ENCODE measurements at places on chromosomes 16 and 17.

DNA sequence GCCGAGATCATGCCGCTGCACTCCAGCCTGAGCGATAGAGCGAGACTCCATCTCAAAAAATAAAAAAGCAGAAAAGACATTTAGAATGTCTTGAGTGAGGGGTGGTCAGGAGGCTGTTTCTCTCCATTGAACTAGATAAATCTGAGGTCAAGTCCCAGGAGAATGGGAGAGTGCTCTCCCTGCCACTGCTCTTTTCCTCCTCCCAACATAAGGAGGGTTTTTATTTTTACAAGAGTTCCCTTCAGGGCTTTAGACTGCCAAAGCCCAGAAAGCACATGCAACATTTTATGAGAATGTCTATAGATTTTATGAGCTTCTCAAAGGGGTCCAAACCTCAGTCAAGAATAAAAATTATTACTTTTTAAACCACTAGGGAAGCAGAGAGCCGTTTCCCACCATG is 1.6 kb downstream of the RND2 start:
- no peak for DNase-seq

DNA sequence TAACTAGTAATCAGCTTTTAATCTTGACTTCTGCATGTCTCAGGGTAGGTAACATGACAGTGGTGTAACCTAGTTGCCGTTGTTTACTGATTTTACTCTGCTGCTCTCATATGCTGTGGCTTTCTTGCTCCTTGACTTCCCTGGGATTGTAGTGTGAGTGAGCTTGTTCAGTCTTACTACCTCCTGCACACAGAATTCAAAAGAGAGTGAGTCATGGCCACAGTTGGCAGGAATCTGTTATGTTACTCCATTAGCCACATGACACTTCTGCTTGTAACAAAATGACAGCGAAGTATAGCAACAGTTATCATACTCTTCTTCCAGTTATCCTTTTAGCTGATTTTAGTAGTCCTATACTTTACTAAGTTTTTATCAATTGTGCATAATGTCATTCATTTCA is 18.8 kb downstream of the TNRC6A start:
- DNase-seq: no peak

DNA sequence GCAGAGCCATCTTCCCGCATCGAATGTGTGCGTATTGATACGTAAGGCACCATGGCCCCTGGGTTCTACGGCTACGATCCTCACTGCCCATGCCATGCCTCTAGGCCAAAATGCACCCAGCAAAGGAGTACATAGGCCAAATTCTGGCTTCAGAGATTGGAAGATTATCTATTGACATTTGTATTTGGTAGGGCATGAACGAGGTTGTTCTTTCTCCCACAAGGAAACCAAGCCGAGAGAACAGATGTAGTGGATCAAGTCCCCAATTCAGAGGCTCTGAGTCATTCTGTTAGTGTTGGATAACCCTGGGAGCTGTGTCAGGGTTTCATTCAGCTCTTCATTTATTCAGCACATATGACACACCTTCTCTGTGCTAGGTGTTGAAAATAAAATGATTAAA is 36.5 kb downstream of the HOXB1 start:
- no peak for DNase-seq

- DNase-seq: no peak
These were observed 31.4 kb upstream of the EIF1 start for GRCh38 chr17:41657176-41657754.

- DNase-seq: no peak
These were observed 6.4 kb downstream of the MRPL28 start for GRCh38 chr16:363766-364490.

GRCh38 chr16:66740010-66740409 is 11.4 kb downstream of the DYNC1LI2 start:
- DNase-seq: peak; percentile 57

DNA sequence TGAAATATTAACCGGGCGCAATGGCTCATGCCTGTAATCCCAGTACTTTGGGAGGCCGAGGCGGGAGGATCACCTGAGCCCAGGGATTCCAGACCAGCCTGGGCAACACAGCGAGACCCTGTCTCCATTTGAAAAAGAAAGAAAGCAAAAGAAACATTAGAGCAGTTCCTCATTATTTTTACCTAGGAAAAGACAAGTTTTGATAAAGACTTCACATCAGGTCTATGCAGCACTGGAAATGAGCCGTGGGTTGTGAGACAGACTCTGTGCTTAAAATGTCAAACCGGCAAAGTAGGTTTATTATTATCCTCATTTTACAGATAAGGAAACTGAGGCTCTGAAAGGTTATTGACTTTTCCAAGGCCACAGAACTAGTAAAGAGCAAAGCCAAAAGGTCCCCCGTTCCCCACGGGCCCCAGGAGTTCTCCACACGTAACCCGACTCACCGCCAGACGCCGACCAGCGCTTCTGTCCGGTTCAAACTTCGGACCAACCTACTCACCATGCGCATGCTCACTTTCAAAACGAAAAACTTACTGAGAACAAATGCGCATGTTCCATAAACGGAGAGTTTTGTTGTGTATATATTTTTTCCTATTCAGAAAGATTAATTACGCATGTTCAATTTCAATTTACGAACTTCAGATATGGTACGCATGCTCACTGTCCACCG is 356 bp downstream of the TUBD1 start:
- DNase-seq: no peak

GRCh38 chr16:88007321-88007731 is 56.1 kb downstream of the BANP start:
- no peak for DNase-seq

DNA sequence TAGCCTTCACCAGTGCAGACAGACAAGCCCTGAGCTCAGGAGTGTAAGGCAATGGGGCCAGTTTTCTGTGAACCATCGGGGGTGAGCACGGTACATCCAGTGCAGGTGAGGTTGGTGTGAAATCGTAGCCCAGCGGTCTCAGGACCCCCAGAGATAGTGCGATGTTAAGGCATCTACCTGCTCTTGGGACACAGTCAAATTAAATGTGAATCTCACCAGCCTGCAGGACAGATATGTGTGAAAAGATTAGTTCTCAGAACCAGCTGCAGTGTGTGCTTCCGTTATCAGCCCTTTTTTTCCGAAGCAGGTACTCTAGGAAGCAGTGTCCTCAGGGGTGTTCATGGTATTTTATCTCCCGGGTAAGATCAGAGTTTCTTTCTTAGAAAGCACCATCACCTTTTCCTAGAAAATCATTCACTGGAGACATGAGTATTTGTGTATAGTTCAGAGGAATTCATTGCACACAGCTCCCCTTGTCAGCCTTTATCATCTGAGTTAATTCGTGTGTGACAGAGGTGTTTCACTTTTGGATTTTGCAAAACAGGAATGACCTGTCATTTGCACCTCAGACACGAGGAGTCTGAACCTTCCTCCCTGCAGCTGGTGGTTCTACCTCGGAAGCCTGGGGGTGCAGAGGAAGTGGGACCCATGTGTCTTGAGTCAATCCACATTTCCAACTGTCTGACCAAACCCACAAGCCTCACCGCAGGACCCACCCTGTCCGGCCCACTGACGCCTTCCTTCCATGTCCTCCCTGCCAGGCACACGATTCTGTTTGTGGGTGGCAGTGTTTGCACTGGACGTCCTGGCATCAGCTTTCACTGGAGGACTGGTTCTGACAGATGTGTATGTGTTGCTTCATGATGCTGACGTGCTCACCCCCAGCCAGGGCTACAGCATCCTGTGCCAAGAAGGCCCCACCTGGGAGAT is 107.8 kb downstream of the CLEC16A start:
- DNase-seq: no peak

DNA sequence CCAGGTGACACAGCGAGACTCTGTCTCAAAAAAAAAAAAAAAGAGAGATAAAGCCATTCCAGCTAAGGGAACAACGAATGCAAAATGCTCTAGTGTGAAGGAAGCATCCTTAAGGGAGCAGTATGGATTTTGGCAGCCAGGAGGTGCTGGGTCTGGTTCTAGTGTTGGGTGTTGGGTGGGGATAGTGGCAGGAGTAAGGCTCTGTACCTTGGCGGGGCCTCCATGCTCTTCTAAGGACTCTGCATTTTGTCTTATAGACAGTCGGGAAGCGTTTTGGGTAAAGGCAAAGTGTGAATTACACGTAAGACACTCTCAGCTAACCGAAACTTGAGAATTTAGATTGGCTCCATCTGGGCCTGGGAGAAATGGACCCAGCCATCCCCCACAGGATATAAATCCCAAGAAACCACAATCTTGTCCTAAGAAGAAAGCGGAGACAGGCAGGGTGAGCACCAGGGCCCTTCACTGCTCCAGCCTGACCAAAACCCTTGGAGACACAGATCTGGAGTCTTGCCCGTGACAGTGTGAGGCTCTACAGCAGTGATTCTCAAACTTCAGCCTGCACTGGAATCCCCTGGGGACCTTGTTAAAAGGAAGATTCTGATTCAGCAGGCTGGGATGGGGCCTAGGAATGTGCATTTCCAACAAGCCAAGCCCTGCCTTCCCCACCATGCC is 33.1 kb upstream of the PHB1 start:
- DNase-seq: no peak

DNA sequence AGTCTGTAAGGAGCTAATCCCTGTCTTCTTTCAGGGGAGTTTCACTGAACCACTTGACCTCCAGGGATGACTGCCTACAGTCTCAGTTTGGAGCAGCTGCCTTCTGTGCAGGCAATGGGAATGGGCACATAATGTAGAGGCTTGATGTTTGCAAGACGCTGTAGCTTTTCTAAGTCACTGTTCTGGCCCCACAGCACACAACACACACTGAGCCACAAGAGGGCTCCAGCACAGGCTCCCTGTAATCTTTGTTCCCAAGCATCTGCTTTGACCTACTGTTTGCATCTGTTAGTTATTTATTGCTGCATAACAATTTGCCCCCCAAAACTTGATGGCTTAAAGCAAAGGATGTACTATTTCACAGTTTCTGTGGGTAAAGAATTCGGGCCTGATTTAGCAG is 419.0 kb upstream of the ASIC2 start:
- DNase-seq: no peak

DNA sequence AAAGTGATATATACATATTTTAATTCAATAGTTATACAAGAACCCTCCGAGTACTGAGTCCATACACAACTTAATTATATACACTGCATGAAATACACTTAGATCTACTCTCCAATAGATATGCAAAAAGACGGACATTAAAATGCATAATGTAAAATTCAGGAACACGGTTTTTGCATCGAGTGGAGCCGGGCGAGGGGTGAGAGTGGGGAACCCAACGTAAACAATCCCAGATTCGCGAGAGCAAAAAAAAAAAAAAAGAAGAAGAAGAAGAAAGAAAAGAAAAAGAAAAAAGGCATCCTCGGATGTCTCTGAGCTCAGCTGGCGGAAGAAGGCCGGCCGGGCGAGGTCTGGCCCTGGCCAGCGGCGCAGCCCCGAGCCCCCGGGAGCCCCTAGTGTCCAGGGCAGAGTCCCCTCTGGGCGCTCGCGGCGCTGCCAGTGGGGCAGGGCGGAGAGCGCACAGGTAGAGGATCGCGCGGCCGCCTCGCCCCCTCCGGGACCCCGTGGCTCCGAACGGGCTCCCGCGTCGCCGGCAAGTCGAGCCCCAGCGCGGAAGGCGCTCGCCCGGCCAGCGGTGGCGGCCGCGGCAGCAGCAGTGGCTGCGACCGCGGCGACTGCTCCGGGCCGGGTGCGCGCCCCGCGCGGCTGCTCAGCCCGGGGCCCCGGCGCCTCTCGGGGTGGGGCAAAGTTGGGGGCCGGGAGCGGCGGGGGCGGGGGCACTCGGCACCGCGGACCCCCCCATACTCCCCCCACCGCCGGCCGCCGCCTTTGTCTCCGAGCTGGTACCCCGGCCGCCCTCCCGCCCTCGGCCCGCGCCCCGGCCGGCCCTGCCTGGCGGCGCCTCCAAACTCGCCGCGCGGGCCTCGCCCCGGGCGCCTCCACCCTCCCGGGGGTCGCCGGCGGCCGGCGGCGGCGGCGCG is 9.6 kb upstream of the ZFHX3 start:
- DNase-seq: peak; percentile 49

DNA sequence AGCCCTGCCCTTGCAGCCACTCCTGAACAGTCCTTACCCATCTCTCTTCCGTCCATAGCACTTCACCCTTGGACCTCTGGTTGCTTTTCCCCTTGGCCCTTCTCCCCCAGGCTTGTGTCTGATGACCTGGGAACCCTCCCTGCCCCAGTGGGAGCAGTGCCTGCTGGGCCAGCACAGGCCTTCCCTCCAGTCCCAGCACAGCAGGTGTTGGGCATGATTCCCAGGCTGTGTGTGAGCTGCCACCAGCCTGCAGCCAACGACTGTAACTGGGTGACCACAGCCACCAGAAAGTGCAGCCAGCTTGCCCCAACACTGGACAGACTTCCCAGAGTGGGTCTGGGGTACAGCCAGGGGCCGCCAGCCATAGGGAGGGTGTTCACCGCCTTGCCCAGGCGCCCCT is 30.0 kb downstream of the CRAMP1 start:
- no peak for DNase-seq

DNA sequence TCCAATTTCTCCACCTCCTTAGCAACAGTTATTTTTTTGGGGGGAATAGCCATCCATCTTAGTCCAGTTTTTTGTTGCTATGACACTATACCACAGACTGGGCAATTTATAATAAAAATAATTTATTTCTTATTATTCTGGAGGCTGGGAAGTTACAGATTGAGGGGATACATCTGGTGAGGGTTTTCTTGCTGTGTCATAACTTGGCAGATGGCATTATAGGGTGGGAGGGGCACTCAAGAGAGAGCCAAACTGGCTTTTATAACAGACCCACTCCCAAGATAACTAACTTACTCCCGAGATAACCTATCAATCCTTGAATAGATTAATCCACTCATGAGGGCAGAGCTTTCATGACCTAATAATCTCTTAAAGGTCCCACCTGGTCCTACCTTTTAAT is 84.2 kb downstream of the ABCA8 start:
- DNase-seq: no peak

- no peak for DNase-seq
These were observed 519.1 kb downstream of the MAF start for GRCh38 chr16:79081297-79082066.

DNA sequence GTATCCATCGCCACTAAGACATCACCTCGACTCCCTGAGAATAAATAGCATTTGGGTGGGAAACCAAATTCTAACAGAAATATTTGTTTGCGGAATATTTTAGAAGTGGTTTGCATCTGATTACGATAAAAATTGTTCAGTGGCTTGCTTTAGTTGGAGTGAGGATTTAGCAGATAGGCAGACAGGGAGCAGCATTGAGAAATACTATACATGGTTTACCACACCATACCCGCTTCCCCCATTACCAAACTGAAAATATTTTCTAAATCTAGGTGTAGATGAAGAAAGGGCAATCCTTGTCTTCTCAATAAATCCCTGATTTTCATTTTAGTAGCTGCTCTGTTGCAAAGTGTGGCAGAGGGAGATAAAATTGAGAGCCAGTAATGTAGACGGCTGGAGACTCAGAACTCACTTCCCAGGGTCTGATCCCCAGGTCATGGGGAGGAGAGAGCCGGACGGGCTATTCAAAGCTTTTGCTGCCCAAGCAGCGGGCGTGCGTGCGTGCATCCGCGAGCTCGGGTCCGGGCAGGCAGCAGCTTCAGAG is 808 bp upstream of the BAHCC1 start:
- no peak for DNase-seq

GRCh38 chr16:86833136-86833535 is 254.8 kb downstream of the FOXL1 start:
- peak; percentile 15 for DNase-seq
